Stimulated activated CD8-positive, alpha-beta memory T cell treated with anti-CD3 and anti-CD28 coated beads, Interleukin-2, amount 100 ng/mL, for 1 hour (primary cell): ENCODE measurements at places on chromosomes 7 and 10.

GRCh38 chr7:128255271-128255670 is 14.2 kb downstream of the LEP start:
- DNase-seq, result no peak

DNA sequence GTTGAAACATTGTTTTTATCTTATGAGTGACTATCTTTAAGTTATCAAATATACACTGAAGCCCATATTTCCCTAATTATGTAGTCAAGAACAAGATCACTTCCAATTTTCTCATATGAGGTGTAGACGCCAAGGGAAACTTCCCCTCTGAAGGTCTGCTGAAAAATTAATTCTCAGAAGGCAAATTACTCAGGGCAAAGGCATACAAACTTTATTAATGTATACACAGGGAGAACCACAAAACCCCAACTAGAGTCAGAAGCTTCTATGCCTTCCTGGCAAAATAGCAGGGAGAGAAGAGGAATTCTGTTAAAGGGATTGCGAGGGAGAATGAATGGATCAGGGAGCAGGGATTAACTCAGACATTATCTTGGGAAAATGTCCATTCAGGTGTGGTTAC is 83.4 kb downstream of the DOCK4 start:
- DNase-seq, result no peak

DNA sequence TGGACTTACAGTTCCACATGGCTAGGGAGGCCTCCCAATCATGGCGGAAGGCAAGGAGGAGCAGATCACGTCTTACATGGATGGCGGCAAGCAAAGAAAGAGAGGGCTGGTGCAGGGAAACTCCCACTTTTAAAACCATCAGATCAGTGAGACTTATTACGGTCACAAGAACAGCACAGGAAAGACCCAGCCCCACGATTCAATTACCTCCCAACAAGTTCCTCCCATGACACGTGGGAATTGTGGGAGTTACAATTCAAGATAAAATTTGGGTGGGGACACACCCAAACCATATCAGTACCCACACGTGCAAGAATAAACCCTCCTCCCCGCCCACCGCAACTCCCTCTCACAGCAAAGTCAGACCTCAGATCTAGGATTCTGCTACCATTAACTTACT is 4.5 kb upstream of the AIFM2 start:
- DNase-seq, result no peak

DNA sequence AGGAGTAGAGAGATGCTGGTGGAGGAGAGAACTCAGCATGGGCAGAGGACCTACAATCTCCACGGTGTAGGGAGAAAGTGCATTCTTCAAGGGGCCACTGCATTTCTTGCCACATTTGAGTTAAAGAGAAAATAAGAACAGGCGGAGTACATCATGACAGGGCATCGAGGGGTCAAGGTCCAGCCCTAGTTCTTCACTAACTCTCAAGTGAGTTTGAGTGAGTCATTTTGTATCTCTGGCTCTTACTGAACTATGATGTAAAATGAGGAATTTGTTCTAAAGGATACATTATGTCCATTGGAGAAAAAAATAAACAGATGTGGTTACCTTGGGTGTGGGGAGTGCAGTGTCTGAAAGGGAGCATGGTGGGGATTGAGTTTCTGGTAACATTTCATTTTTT is 182.9 kb downstream of the XPNPEP1 start:
- DNase-seq, result no peak

DNA sequence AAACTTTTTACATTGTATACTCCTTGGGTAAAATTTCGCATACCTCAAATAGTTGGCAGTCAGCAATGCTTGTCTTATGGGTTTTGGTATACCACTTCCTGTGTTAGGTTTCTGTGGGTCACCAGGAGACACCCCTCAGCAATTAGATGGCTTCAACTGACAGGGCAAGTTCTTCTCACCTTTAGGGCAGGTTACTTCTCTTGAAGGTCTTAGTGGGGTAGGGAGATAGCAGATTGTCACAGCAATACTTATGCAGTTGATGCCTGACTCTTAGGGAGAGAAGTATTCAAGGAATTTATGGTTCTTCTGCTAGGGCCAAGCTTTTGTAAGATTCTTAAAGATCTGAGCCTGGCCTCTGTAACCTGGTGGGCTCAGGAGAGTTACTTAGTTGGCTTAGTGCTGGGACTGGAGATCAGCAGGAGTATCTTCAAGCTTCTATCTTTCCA is 42.9 kb downstream of the MKLN1 start:
- DNase-seq, result no peak

- DNase-seq, result no peak
Measured at GRCh38 chr10:24453973-24454372, 245.0 kb downstream of the KIAA1217 start.
